Stimulated activated CD4-positive, alpha-beta T cell treated with anti-CD3 and anti-CD28 coated beads, Interleukin-2, amount 100 ng/mL, for 48 hours (primary cell): ENCODE measurements at places on chromosomes 2 and 18.

DNA sequence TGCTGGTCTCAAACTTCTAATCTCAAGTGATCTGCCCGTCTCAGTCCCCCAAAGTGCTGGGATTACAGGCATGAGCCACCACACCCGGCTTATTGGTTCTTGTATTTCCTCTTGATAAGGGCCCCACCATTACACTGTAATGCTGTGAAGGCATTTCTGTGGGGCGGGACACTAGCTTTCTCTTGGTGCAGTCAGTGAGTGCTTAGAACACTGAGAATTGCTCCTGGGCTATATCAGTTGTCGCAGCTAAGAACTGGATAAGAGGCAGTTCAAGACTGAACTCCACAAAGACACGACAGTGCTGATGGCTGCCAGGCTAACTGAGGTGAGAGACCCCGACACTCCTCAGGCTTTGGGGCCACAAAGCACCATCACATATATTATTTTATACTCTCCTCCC is 2.1 kb downstream of the KHK start:
- no peak for DNase-seq

DNA sequence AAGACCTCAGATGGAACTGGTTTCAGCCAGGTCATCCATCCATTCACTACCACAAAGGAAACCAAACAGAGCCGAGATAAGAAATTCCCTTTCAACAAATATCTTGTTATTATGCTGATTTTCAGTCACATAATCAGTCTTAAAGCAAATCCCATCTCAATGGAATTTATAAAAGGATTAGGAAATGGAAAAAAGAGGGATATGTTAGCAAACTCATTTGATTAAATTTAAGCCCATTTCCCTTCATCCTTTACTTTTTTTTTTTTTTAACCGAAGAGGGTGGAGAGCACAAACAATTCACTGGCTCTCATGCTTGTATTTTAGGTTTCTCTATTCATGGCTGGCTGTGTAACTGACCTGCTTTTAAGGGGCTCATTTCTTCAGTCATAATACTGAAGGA is 109.0 kb upstream of the GATA6 start:
- no peak for DNase-seq

GRCh38 chr18:4119127-4119648 is 335.9 kb downstream of the DLGAP1 start:
- DNase-seq: no peak

- no peak for DNase-seq
These were observed 71.0 kb downstream of the NOL4 start for GRCh38 chr18:34153711-34154110.

DNA sequence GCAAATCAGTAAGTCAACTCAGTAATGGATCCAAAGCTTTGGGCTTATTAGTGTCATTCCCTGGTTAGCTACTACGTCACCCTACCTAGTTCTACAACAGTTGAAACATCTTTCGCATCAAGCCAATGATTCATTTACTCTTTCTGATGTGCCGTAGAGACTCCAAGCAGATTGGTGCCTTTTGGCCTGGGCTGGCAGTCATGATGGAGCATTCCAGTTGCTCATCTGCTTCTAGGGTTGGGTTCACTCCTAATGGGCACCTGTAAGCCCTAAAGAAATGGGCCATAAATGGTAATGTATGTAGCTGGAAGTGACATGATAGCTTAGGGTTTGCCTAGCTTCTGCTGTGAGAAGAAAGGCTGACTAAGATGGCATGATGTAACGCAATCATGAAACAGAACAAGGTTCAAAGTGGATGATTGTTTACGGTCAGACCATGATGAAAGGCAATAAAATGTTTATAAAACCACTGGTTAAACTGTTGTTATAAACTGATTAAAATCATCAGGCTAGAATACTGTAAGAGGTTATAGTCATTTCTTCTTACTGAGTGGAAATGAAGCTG is 20.4 kb upstream of the CCL20 start:
- DNase-seq: no peak

GRCh38 chr2:185208261-185208660 is 530.3 kb upstream of the FSIP2 start:
- no peak for DNase-seq

GRCh38 chr2:238090887-238091286 is 9.3 kb upstream of the ESPNL start:
- DNase-seq: no peak

DNA sequence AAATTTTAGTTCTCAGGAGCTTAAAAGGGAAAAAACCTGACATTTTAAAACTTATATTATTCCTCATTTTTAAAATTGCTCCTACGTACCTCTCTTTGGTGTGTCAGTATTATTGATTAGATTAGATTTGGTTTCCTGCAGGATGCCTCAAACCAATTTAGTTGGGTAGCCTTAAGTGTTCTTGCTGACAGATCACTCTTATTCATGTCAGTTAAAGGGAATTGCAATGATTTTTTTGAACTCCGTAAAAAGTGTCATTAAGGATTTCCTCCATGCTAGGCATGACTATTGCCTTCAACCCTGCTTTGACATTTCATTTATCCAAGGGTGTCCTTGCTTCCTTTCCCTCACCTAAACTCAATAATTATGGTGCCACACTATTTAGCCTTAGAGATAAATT is 149.0 kb upstream of the CDH7 start:
- DNase-seq: no peak

DNA sequence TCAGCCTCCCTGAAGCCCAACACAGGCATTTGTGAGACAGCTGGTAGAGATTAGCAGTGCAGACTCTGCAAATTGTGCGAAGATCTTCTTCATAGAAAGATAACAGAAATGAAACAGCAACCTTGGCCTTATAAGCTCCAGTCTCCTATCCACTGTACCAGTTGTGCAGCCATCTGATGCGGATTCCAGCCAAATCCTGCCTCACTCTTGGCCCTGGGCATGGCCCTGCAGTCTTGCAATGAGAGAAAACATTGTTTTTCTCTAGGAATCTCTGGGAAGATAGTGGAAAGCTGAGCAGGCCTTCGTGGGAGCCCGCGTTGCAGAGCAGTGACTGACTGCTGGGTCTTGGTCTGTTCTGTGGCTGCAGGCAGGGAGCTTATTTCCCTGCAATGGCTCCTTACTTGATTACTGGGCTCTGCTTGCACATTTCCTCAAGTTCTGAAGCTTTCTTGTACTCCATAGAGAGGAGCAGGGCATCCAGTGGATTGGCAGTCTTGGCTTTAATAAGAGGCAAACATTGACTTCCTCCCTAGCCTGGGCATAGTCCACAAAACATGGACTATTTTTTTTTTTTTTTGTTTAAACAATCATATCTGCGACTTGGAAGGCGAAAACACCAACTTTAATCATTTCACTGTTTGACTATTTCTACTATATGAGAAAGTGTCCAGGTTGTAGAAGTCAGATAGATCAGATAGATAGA is 193.0 kb downstream of the ACTR3 start:
- no peak for DNase-seq

GRCh38 chr2:181438261-181438660 is 18.9 kb upstream of the ITGA4 start:
- no peak for DNase-seq

DNA sequence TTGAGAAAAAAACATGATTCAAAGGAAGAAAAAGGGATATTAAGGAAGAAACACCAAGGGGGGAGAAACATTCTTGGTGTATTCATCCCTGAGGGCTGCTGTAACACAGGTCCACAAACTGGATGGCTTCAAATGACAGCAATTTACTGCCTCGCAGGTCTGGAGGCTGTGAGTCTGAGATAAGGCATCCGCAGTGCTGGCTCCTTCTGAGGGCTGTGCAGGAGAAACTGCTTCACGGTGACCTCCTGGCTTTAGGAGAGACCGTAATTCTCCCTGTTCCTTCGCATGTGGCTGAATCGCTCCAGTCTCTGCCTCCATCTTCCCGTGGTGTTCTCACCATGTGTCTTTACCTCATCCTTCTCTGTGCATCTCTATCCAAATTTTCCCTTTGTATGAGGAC is 490.7 kb downstream of the EIPR1 start:
- DNase-seq: no peak

- DNase-seq: no peak
These were observed 250.8 kb downstream of the DYSF start for GRCh38 chr2:71704131-71704561.
